ENCODE measurements at places on chromosomes 11 and 22.

GRCh38 chr11:74948546-74948897, 369 bp downstream of the XRRA1 start:
- peak; percentile 47 for DNase-seq

DNA sequence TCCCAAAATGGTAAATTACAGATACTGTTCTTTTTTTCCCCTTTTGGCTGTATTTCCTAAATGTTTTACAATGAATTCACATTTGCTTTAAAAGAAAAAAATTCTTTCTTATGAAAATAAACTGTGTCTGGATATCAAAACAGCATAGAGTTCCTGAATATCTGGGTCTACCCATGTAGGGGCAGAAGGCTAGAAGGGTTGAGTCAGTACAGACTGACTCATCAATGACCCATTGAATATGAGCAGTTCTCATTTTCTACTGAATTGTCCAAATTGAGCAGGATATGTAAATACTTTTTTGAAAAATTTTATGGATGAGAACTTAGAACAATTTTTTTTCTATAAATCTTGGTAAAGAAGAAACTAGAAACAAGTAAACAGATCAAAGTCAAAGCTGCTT, 16.3 kb upstream of the C11orf87 start:
- peak; percentile 54 for DNase-seq

DNA sequence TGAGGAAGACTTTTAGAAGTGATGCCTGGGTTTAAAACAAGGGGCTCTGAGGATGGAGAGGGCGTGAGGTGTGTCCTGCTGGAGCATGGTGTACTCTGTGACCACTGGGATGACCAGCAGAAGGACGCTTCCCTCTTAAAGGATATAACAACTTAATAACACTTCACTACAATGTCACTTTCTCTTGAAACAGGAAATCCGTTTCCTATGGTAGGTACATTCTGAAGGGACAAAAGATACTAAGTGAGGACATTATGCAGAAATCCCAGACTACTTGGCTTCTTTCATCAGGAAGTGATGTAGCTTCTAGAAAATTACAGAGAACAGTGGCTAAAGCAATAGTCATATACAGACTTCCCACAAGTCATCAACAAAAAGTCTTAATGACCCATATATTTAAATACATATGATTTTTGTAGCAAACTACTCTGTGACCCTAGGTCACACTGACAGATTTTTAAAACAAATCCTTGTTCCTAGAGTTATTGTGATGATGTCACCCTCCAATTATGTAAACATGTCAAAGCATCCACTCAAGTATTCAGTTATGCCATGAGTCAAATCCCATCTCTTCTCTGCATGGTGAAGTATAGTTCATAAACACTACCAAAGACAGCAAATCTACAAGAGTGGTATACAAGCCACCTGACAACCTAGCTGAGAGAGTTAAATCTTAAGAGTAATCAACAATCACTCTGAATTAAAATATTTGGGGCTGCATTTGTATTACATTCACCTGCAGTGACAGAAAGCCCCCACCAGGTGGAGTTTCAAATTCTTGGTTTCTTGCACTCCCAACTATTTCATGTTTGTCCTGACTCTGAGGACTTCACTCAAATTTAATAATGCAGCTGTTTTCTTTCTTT, 32.8 kb downstream of the PITPNB start:
- peak; percentile 95 for DNase-seq

DNA sequence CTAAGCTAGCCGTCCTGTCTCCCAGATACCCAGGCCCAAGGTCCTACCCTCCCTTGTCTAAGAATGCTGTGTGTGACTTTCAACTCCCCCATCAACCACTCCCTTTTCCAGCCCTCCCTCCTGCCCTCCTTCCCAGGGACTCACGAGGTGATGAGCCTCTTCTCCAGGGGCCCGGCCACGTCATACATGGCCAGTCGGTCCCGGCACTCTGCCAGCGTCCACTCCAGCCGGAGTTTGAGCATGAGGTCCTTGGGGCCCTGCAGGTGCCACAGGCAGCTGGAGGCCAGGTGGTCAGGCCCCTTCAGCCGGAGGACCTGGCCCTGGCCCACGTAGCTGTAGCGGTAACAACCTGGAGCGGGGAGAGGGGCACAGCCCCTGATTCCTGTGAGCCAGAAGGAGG, 20.1 kb downstream of the TMPRSS6 start:
- DNase-seq = peak; percentile 68

GRCh38 chr11:34904421-34904955, 11.7 kb downstream of the APIP start:
- peak; percentile 4 for DNase-seq

DNA sequence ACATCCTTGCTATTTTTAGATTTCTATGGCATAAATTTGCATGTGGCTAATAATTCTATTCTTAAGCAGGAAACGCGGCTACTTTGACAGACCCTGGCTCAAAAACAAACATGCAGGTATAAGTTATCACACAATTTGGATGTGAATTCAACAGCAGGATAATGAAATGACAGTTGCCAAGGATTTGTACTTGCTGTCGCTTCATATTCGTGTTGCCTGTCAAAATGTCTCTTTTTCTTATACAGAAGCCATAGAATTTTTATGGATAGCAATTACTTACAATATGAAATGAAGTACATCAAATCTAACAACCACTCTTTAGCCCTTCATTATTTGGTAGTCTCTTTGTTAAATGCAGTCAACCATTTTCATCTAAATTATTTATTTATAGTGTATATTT, 46.4 kb downstream of the DCDC1 start:
- no peak for DNase-seq

DNA sequence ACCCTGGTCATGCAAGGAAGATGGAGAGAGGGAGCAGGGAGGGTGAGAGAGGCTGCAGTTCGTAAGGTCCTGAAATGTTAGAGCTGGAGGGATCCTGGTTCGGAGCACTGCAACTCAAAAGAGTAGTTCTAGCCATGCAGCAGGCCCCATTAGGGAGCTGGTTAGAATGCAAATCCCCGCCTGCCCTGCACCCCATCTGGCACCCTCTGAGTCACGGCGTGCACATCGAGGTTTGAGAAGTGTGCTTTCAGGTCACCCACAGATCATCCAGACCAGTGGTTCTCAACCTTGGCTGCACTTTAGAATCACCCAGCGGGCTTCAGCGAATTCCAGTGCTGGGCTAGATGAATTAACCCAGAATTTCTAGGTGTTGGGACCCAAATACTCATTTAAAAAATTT, 48.2 kb downstream of the ST3GAL4 start:
- DNase-seq = peak; percentile 32

GRCh38 chr11:32137263-32137662, 46.4 kb downstream of the RCN1 start:
- DNase-seq = peak; percentile 98

- DNase-seq = no peak
Measured at GRCh38 chr11:129145276-129145675, 46.8 kb downstream of the ARHGAP32 start.

- no peak for DNase-seq
Measured at GRCh38 chr11:35981581-35981980, 37.7 kb downstream of the LDLRAD3 start.

DNA sequence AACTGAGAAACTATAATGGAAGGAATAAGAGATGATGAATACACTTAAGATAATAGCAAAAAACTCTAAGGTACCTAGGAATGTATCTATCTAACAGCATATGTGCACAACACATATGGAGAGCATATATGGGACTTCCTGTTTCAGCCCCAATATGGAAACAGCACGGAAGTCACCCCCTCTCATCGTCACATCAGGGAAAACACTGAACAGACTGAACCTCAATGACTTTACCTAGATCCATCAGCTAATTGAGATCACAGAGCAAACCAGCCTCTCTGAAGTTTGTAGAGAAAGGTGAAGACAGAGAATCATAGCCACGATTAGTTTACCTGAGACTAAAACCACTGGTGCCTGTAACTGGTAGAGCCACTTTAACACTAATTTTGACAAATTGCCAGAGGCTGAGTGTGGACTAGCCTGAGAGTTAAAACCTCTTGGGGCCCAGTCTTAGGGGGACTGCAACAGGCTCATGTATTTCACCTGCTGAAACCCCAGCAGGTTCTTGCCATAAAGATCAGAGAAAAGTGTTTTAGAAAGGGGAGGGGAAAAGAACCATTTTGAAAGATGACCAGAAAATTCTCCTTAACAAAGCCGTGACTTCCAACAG, 722.6 kb downstream of the TBC1D22A start:
- no peak for DNase-seq

DNA sequence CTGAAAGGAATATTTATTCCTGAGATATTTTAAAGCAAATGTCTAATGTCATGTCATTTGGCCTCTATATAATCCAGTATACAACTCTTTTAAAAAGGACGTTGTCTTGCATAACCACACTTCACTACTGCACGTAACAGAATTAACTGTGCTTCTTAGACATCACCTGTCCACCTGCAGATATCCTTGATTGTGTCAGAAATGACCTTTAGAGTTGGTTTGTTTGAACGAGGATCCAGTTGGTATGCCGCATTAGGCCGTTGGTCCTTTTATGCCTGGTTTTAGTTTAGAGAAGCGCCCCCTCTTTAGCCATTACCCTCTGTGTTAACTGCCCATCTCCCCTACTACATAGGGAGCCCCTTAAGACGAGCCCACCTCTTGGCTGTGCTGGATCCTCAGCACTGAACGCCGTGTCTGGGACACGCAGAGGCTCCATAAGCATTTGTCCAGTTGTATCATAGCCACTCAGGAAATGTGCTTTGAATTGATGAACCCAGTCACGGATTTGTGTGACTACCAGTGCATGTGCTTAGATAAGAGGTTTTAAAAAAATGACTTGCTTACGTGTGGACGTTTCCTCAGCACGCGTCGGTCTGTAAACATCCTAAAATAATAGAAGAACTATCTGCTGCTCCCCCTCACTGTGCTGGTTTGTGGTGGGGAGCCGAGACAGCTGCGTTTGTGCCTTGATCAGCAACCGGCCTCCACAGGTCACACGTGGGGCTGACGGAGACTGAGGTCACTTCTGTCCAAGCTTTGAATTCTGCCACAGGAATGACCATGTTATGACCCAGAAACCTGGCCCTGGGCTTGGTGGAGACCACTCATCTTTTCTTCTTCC, 4.0 kb downstream of the MICAL2 start:
- no peak for DNase-seq

- no peak for DNase-seq
Measured at GRCh38 chr11:68287419-68287818, 15.6 kb upstream of the C11orf24 start.

- DNase-seq = peak; percentile 9
Measured at GRCh38 chr22:44392446-44392921, 79.7 kb upstream of the SHISAL1 start.

GRCh38 chr22:47794851-47795250, 1032.4 kb downstream of the TBC1D22A start:
- no peak for DNase-seq

DNA sequence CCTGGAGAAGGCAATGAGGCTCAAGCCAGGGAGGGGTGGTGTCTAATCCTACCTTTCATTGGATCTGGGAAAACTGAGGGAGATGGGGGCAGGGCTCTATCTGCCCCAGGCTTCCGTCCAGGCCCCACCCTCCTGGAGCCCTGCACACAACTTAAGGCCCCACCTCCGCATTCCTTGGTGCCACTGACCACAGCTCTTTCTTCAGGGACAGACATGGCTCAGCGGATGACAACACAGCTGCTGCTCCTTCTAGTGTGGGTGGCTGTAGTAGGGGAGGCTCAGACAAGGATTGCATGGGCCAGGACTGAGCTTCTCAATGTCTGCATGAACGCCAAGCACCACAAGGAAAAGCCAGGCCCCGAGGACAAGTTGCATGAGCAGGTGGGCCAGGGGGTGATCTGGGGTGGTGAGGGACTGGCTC, at the start of gene FOLR1:
Gene FOLR1 (plus strand): TSS at position 180 of the 421 bp plus-strand sequence. CDS start 34 bp downstream, at position 214.
- DNase-seq = peak; percentile 36

DNA sequence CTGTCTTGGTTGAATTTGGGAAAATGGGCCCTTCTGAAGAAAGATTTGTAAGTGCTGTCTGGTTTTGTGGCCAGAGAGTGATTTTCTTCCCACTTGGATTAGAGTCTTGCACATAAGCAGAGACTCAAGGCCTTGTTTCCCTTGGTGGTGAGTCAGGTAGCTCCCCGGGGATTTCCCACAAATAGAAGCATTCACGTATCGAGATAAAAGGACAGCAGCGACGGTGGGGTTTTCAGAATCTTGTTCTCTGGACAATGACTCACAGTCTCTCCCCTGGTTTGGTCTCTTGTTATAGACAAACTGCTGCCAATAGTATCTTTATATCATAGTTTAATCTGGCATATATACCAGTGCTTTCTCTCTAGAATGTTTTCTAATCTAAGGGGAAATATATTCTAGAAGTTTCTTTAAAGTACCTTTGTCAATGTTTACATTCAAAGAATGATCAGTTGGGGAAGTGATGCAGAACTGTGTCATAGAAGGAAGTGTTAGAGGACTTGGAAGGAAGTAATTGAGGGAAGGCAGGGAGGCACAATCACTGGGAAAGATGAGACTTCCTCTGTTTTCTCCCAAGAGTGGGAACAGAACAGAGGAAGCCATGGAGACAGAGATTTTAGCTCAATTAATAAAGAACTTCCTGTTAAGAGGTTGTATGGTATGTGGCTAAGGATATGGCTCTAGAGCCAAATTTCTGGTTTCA, 18.1 kb downstream of the POLA2 start:
- DNase-seq = peak; percentile 98

- DNase-seq = no peak
Measured at GRCh38 chr22:20577549-20577975, 70.2 kb downstream of the MED15 start.

DNA sequence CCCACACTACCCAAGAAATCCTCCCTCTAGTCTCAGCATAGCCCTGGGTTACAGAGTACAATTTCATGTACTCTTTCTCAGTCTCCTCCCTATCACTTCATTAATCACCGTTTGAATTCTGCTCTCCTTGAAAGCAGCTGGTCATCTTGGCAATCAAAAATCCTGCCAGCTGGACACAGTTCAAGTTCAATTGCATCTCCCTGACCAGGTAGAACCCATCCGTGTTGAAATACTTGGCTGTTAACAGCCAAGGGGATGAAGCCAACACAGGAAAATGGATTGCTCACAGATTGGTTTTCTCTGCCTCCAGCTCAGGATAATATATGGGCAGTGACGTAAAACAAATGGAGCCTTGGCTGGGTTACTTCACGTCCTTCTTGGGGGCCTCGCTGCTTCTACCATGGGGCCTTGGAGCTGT, 55.1 kb upstream of the GRK3 start:
- DNase-seq = no peak

GRCh38 chr11:74956397-74957015, 7.4 kb downstream of the SPCS2 start:
- DNase-seq = no peak

Measured in ELR (cell line).